Activated CD4-positive, alpha-beta memory T cell treated with anti-CD3 and anti-CD28 coated beads for 36 hours (primary cell): ENCODE measurements at places on chromosomes 2 and 18. TPM values are rescaled to one million over a fixed set of nuclear protein-coding genes. Genes with fewer than 3 reads are reported as not detected.

The PAX3 gene
- not detected for total RNA-seq

The DOCK10 gene
- 139 TPM for total RNA-seq

The C1GALT1C1L gene
- total RNA-seq, result not detected

The SIGLEC15 gene
- not detected for total RNA-seq

The LRRC30 gene
- not detected for total RNA-seq

The SP110 gene
- total RNA-seq, result 91.5 TPM

The STAT4 gene
- total RNA-seq, result 52.4 TPM

The SLC4A5 gene
- total RNA-seq, result 3.1 TPM

- DNase-seq, result no peak
- peaks cover 19% of the 10 kb centered on the region for H3K36me3 ChIP-seq
- H3K27me3 ChIP-seq, result no peaks in the 10 kb centered on the region
These were observed 45.8 kb upstream of the CDKL4 start for GRCh38 chr2:39289609-39290008.

- H3K4me3 ChIP-seq, result no peak overlapping the region
- no peaks in the 10 kb centered on the region for H3K36me3 ChIP-seq
- H3K4me1 ChIP-seq, result no peaks in the 10 kb centered on the region
- no peak overlapping the region for H3K27ac ChIP-seq
- no peaks in the 10 kb centered on the region for H3K27me3 ChIP-seq
- DNase-seq, result no peak
These were observed 389.6 kb upstream of the CELF4 start for GRCh38 chr18:37955201-37955600.

- H3K4me3 ChIP-seq, result no peak overlapping the region
- H3K36me3 ChIP-seq, result no peaks in the 10 kb centered on the region
- no peaks in the 10 kb centered on the region for H3K4me1 ChIP-seq
These were observed 111.2 kb downstream of the CLIP4 start for GRCh38 chr2:29226375-29226774.

DNA sequence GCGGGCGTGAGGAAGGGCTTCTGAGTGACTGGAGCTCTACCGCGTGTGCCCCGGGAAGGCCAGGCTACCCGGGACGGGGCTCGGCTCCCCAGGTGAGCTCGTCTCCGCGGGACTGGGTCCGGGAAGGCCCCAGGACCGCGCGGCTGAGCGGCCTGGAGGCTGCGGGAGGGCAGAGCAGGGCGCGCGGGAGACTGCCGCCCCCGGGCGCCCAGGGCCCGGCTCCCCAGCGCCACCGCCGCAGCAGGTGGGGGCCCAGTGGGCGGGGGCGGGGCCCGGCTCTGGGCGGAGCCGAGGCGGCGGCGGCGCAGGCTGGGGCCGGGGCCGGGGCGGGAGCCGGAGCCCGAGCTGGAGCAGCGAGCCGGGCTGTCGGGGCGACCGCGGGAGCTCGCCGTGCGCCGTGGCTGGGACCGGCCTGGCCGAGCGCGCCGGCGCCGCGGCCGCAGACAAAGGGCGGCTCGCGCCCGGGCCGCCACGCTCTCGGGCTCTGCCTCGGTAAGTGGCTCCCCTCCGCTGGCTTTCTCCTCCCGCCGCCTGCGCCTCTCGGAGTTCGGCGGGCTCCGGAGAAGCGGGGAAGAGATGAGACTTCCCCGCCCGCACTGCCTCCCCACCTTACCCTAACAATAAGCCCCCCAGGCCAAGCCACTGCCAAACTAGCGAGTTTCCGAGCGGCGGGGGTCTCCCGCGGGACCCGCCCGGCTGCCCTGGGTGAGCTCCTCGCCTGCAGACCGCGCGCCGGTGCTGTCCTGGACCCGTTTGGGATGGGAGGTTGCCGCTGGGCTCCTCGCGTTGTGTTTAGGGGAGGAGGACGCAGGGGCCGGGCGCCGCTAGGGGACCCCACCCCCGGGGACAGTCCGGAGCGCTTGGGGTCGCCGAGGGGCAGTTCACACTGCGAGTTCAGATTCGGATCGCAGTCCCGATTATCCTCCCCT is at the start of gene MAPK4:
Gene MAPK4, plus strand, starts transcription at position 336 of the 929 bp plus-strand sequence. CDS start 103,872 bp downstream, outside the sequence.
- H3K4me1 ChIP-seq, result peaks cover 4% of the 10 kb centered on the region
- H3K36me3 ChIP-seq, result no peaks in the 10 kb centered on the region
- H3K27ac ChIP-seq, result no peak within 1 kb of the TSS

- H3K27ac ChIP-seq, result no peak overlapping the region
- no peaks in the 10 kb centered on the region for H3K27me3 ChIP-seq
- H3K36me3 ChIP-seq, result no peaks in the 10 kb centered on the region
- no peak for DNase-seq
These were observed 1326.0 kb upstream of the ZEB2 start for GRCh38 chr2:145845923-145846322.

DNA sequence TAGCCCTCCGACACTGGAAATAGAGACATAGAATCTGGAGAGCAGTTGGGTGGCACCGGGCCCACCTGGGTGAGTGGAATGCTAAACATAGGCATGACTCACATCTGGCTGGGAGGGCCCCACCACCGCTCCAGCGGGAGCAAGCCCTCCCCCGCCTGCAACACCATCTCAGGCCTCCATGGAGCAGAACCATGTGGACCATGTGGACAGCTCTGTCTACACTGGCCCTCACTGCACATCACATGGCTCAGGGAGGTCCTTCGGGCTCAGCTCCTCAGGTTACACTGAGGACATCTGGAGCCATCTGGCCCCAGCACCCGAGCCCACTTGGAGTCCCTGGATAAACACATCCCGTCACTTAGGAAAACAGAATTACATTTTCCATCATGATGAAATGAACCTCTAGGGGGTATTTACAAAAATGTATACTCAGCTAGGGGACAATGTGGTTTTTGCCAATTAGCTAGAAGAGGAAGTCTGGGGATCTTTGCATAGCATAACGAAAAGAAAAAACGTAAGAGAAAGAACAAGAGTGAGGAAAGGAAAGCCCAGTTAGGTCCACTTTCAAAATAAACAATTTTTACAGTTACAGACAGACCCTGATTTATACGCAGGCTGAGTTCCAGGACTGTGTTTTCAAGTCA is 30.7 kb upstream of the MLPH start:
- H3K27ac ChIP-seq, result no peak overlapping the region
- no peak for DNase-seq
- no peak overlapping the region for H3K4me3 ChIP-seq
- peaks cover 12% of the 10 kb centered on the region for H3K4me1 ChIP-seq
- H3K36me3 ChIP-seq, result no peaks in the 10 kb centered on the region

DNA sequence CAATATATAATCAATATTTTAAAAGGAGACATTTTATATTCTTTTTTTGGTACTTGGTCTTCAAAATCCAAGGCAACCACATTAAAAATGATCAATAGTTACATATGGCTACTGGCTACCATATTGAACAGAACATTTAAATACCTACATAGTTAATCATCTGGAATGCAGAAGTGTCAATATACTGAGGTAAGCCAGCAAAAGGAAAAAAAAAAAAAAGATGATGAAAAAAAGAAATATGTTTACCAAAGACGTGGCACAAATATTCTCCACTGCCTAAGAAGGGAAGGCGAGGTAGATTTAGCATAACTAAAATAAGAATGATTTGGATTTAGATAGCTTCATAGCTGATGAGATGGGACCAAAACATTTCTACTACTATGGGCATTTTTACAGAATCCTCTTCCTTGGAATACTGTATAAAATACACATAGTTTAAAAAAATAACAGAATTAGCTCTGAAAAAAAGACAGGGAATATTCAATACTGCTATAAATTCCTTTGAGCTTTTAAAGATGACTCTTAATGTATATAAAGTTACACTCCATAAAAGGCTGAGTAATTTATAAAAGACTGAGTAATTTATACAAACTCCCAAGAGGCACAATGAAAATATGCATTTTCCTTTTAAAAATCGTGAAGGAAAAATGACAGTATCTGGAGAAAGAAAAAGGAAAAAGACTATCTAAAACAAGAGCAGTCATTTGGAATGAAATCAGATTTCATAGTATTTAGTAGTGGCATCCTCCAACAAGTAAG is 63.5 kb downstream of the CDH2 start:
- H3K36me3 ChIP-seq, result no peaks in the 10 kb centered on the region
- H3K27ac ChIP-seq, result no peak overlapping the region
- H3K27me3 ChIP-seq, result no peaks in the 10 kb centered on the region
- no peaks in the 10 kb centered on the region for H3K4me1 ChIP-seq
- no peak for DNase-seq

GRCh38 chr2:61995515-61995914 is 90.0 kb downstream of the COMMD1 start:
- DNase-seq, result no peak
- no peak overlapping the region for H3K27ac ChIP-seq
- no peaks in the 10 kb centered on the region for H3K4me1 ChIP-seq
- H3K36me3 ChIP-seq, result no peaks in the 10 kb centered on the region
- no peak overlapping the region for H3K4me3 ChIP-seq
- H3K27me3 ChIP-seq, result no peaks in the 10 kb centered on the region

GRCh38 chr18:34991561-34991960 is 49.7 kb upstream of the MAPRE2 start:
- H3K4me1 ChIP-seq, result peaks cover 4% of the 10 kb centered on the region
- H3K36me3 ChIP-seq, result no peaks in the 10 kb centered on the region
- H3K27ac ChIP-seq, result no peak overlapping the region
- no peak for DNase-seq
- H3K27me3 ChIP-seq, result peaks cover 2% of the 10 kb centered on the region
- no peak overlapping the region for H3K4me3 ChIP-seq

DNA sequence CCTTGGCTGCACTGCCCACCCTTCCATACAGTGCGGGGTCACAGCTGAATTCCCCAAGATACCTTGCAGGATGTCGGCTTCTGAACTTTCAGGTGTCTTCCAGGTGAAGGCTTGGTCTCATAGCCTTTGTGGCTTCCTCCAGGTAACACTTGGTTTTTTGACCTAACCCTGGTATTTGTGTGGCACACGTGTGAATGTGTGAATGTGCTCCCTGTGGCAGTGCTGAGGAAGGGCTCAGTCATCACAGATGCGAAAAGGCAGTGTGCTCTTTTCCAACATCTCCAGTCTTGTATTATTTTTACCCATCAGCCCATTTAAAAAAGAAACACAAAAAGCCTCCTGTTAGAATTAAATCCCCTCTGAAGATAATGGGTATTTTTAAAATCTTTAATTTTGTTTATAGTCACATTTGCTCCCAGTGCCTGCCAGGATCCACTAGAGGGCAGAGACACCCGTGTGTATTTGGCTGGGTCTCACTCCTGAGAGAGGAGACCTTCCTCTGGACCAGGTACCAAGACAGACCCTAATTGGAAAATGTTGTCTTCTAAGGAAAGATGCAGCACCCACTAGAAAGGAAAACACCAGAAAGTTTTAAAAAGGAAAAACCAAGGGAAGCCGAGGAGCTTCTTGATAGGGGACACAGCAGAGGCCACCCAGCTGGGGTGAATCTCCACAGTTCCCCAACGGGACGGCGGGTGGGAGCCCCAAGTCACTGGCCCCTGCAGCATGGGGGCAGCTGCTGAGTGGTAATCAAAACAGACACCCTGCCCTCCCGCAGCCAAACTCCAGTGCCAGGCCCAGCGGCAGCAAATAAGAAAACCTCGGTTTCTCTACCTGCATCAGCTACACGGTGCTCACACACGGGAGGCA is 27.7 kb downstream of the FAM110C start:
- no peak for DNase-seq
- peaks cover 6% of the 10 kb centered on the region for H3K27me3 ChIP-seq
- no peak overlapping the region for H3K27ac ChIP-seq
- H3K4me3 ChIP-seq, result no peak overlapping the region
- peaks cover 7% of the 10 kb centered on the region for H3K36me3 ChIP-seq
- H3K4me1 ChIP-seq, result peaks cover under 1% of the 10 kb centered on the region

DNA sequence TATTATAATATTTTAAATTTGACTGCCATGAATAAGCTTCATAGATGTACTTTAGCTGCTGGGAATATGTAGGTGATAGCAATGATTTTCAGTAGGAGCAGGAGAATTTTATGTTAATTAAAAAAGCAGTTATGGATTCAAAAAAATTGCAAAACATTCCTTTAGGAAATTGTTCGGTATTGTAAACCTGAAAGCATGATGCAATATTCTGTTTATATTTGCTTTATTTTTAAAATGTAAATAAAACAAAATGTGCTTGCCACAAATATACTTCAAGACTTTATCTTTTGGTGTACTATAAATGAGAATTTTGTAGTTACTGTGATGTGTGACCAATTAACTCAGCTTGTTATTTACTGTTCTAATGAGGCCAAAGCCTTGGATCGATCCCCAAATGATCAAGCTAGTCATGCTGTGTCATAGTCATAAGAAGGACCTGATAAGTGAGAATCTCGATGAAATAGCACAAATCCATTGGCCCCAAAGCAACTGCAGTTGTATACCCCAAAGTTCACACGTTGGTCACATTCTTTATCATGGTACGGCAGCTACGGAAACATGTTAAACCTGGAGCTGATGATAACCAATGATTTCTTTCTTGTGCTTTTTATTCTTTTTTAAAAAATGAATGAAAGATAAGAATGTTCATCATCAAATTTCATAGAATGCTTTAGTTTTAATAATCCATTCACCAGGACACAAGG is 23.6 kb upstream of the ATIC start:
- H3K4me1 ChIP-seq, result no peaks in the 10 kb centered on the region
- peaks cover 2% of the 10 kb centered on the region for H3K27me3 ChIP-seq
- no peak overlapping the region for H3K27ac ChIP-seq
- H3K4me3 ChIP-seq, result no peak overlapping the region
- H3K36me3 ChIP-seq, result no peaks in the 10 kb centered on the region

GRCh38 chr2:188659656-188660406 is 314.3 kb upstream of the COL3A1 start:
- H3K36me3 ChIP-seq, result no peaks in the 10 kb centered on the region
- no peaks in the 10 kb centered on the region for H3K4me1 ChIP-seq
- no peak overlapping the region for H3K4me3 ChIP-seq
- no peaks in the 10 kb centered on the region for H3K27me3 ChIP-seq
- no peak for DNase-seq
- no peak overlapping the region for H3K27ac ChIP-seq

DNA sequence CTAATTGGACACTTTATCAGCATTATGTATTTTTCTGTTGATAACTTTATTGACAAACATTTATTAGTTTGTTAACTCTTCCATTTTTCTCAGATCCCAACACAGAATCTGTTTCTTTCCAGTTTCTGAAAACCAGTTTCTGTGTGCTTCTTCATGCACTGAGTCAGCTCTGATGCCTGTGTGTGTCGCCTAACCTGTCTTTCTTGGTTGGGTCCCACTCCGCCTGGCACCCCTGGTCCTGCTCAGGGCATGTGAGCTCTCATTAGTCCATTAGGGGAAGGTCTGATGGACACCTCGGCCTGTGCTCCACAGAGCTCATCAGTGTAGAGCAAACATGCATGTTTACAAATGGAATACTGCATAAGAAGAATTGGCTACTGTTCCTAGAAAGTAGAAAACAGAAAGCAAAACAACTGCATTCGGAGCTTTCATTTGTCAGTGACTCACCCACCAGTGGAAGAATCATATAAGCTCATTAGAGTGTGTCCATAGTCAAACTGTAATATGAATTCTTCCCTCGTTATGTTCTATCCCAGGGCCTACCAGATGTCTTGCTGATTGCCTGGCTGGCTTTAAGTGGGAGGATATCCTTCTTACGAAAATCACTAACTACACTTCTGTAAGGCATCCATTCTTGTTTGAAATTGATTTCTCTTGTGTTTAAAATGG is 137.7 kb downstream of the SNTG2 start:
- H3K4me3 ChIP-seq, result no peak overlapping the region
- H3K27ac ChIP-seq, result no peak overlapping the region
- H3K36me3 ChIP-seq, result no peaks in the 10 kb centered on the region
- H3K4me1 ChIP-seq, result no peaks in the 10 kb centered on the region
